ENCODE measurements at places on chromosomes 7 and 10.

DNA sequence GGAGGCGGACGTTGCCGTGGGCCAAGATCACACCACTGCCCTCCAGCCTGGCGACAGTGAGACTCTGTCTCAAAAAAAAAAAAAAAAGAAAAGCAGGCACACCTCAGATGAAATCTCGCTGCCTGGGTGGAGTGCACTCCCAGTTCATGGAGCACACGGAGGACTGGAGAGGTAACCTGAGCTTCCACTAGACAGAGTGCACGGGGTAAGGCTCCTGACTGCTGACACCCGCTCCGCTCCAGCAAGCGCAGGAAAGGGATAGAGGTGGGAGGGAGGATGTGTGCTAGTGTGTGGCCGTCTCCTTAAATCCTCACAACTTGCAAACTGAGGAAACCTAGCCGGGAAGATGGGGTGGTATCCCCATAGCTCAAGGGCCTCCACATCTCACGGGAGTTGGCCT lies 50.8 kb downstream of the FAM53B start:
- DNase-seq: no peak

DNA sequence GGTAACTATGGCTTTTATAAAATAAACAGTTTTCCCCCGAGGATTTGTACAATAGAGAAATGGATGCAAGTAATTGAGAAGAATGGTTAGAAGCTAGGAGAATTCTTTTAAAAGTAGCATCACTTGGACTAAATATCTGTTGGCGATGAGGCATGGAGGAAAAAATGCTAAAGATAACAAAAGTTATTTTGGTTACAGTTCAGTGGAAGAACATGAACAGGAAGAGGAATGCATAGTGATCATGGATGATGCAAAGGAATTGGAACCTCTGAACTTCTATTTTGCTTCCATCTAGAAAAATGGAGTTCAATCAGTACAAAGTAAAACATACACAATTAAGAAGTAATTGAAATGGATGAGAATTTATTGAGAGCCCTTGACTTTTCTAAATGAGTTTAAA lies 32.9 kb downstream of the ENTPD1 start:
- no peak for DNase-seq

- DNase-seq: no peak
Observed at GRCh38 chr10:92696606-92697383, 7.0 kb downstream of the HHEX start.

GRCh38 chr7:97002555-97003261 lies 2.6 kb upstream of the DLX6 start:
- DNase-seq: no peak

GRCh38 chr10:71396084-71396710 lies 523 bp upstream of the CDH23 start:
- DNase-seq: peak; percentile 33

GRCh38 chr10:61492364-61492995 lies 39.3 kb upstream of the TMEM26 start:
- no peak for DNase-seq

DNA sequence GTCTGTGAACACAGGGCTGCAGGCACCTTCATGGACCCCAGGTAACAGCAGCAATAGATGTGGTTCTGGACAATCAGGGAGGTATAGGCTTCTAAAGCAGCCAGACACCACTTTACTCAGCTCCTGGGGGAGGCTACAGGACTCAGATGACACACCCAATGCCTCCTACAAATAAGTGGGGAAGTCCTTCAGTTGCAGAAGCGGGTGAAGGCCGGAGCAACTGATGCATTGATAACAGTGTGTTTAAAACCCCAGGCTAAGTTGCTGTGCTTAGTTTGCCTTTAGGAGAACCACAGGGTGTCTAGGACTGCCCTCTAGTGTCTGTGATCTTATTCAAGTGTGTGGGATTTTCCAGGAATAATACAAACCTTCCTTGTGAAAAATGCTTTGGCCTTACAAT lies 5.9 kb upstream of the ITGA8 start:
- no peak for DNase-seq

DNA sequence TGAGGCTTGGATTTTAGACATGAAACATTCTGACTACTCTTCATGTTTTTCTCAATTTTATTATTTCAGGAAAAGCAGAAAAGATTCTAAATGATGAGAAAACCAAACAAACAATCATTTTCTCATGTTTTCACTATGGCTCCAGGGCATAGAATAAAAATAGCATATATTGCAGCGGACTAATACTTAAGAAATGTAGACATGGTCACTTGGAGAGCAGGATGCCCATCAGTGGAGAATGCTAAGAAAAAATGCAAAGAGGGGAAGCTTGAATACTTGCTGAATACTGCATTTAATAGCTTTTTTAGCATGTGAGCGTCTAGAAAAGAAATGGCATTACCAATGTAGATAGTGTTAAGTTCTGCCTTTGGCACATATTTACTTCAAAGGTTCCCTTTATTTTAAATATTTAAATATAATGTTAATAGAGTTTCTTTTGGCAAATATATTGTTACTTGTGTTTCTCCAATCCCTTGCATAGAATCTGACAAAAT lies 107.9 kb downstream of the PPP1R17 start:
- no peak for DNase-seq

DNA sequence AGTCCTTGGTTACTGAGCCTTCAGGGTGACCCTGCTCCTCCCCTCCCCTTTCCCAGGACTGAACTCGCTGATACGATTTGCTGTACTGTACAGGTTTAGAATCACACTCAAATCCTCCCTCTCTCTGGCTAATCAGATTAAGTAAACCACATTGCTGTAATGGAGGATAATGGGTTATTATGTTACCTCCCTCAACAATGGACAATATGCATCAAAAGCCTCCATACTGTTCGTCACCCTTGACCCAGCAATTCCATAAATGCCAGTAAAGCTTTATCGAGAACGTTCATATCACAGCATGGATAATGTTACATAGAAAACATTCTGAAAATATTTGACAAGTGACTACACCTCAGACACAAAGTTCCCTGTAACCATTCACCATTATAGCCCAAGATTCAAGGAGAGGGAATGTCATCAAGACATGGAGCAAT lies 61.7 kb downstream of the FAM107B start:
- DNase-seq: no peak

GRCh38 chr7:123655614-123656013 lies at the start of gene LMOD2:
LMOD2 (plus strand) TSS chr7:123655866; CDS start chr7:123655964, 98 bp downstream.
- no peak for DNase-seq

DNA sequence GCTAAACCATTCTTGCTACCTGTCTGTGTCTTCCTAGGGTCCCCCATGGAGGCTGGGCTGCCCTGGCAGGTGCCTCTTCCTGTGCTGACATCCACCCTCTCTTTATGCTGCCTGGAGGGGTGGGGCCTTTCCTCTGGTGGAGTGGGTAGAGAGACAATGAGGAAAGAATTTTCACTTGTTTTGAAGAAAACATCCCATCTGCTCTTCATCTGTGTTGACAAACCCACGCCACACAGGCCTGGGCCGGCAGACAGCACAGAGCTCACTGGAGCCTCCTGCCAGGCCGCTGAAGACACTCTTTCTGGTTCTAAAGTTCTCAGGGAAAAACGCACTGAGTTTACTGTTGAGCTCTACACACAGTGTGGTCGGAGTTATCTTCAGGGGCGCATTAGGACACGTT lies 328.2 kb downstream of the GLRX3 start:
- DNase-seq: no peak

DNA sequence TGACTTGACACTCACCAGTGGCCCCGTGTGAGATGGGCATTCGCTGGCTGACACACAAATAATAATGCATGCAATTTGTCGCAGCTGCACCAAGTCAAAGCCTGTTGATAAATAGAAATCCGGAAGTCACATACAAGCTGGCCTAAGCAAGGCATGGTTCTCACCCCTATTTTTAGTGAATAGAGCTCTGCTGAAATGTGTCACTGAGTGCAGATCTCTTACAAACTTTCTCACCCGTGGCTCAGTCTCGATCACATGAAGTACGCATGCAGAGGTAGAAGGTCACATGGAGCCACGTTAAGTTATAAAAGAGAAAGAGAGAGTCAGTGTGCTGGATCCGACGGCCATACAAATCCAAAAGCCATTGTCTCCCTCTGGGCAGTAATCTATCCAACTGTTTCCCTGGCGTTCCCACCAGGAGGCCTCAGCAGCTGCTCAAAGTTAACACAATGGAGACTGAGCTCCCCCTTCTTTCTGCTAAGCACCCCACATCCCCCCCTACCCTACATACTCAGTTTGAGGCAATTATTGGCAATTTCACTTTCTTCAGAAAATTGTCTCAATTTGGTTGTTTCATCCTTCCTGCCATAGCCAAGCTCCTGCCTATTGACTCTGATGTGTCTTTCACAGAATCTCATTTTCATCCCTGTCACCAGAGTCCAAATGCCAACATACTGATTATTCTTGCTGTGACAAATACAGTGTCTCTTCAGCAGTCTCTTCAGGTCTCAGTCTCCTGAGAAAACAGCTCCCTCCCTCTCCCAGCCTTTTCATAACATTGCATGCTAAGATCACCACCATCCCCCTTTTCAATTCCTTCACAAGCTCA lies 473.3 kb upstream of the NRP1 start:
- DNase-seq: no peak

DNA sequence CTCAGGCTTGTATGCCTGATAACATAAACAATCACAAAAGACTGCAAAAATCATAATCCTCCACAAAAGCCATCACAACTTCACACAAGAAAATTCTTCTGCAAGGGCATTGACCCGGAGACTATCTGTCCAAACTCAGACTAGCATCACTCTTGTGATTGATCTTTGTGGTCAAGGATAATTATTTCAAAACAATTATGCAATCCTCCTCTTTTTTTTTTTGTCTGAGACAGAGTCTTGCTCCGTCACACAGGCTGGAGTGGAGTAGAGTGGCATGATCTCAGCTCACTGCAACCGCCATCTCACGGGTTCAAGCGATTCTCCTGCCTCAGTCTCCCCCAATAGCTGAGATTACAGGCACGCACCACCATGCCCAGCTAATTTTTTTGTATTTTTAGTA lies 22.2 kb downstream of the CDNF start:
- no peak for DNase-seq

- DNase-seq: no peak
Observed at GRCh38 chr10:75525067-75525466, 93.6 kb downstream of the LRMDA start.

- no peak for DNase-seq
Observed at GRCh38 chr10:132138596-132138995, 48.2 kb upstream of the DPYSL4 start.

DNA sequence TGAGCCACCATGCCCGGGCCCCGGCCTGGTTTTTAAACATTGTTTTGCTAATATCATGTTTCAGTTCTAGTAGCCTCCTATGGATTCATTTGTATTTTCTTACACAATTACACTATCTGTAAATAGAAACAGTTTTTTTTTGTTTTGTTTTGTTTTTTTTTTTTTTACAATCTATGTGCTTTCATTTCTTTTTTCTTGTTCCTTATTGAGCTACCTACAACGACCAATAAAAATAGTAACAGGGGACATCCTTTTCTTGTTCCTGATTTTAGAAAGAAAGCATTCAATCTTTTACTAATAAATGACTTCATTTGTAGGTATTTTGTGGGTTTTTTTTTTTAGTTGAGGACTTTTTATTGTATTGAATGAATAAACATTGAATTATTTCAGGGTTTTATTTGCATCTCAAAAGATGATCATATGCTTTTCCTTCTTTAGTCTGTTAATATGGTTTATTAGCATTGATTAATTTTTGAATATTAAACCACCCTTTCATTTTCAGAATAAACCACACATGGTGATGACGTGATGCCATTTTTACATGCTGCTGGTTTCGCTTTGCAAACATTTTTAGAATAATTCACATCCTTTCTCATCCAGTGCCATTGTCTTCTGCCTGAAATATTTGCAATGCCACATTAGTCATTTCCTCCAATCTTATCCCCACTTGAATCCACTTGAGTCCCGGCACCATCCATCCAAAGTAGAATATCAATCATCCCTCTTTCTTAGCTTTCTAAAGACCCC lies 18.1 kb upstream of the AKR1E2 start:
- no peak for DNase-seq

GRCh38 chr10:113056441-113057021 lies 106.5 kb downstream of the TCF7L2 start:
- DNase-seq: no peak

- DNase-seq: no peak
Observed at GRCh38 chr7:121196286-121196685, 132.5 kb upstream of the WNT16 start.

DNA sequence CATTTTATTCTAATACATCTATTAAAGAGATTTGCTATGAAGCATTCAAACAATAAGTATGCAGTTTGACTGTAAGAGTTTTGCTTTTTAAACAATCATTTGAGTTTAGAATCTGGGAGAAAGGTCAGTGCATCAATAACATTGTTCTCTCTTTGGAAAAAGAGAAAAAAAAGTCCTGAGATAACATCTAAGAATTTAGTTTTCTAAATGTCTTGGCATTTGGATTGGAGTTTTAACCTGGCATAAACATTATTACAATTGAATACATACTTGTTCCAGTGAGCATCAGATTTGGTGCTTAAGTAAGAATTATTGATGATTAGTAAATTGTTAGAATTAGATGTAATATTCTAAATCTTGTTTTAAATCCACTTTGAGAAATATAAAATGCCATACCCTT lies 47.2 kb upstream of the AKR1E2 start:
- DNase-seq: no peak

GRCh38 chr7:147547252-147547897 lies 1043.2 kb upstream of the C7orf33 start:
- DNase-seq: no peak

DNA sequence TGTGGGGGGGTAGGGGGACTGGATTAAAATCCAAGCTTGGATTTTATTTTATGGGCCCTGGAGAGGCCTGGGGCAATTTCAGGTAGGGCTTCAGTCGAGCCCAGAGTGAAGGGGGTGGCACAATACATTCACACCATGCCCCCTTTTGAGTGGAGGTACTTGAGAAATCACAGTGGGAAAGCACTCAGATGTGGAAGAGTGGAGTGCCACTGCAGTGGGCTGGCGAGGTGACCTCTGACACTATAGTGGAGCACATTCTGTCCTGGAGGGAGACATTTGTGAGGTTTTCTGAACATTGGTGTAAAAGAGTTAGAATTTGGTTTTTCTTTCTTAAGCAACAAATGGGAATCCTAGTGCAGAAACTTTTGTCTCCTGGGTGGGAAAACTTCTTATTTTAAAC lies 143.2 kb downstream of the WNT2 start:
- DNase-seq: no peak

DNA sequence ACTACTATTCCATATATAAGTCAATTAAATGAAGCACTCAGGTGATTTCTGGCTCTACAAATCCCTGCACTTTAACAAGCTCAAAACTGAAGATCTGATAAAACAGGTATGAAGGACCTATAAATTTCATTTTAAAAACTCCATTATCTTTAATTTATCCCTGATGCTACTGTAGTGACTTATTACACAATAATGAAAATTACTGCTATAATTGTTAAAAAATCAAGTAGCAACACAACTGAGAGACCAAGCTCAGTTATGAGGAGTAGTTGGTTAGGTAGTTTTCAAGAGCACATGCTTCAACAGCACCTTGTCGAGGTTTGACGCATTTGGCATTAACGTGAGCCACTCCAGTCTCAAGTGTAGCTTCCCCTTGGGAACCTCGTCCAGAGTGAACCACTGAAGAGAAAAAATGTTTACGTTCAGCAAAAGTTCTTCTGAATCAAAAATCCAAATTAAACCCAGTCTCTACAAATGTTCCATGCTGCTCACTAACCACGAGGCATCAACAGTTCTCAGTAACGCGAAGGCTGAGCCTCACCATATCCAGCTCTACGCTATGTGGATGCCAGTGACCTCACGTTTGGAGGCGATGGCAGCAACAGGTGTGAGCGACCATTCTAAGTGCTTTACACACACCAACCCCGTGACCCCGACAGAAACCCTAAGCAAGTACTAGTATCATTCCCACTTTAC lies 55.3 kb upstream of the NCAPG2 start:
- no peak for DNase-seq
